ENCODE measurements at places on chromosomes 3 and 15.

DNA sequence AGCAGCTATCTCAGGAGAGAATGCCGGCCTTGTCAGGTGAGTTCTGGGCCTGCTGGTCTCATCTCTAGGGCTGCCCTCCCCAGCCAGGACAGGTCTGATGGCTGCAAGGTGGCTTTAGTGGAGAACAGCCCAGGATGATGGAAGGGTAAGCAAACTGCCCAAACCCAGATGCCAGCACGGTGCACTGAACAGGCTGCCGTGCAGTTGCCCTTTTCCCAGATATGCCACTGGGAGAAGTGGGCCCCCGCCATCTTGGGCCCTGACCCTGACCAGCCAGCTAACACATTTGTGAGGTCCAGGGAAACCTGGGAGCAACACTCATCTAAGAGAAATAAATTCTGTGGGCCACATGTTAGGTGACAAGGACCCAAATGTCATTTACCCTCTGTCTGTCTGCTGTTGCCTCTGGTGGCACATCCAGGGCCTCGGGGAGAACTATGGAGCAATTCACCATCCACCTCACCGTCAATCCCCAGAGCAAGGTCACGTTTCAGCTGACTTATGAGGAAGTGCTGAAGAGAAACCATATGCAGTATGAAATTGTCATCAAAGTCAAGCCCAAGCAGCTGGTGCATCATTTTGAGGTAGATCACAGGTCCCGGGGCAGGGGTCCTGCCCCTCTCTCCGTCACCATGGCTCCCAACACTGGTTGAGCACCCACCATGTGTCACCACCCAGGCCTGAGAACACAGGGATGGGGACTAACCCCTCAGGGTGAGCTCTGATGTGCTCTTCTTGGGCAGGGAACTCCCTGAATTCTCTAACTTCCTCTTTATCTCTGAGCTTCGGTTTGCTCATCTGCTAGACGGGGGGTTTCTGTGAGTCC lies 1.8 kb downstream of the ITIH1 start:
- DNase-seq, result no peak

GRCh38 chr15:26129852-26130251 lies 266.7 kb upstream of the ATP10A start:
- no peak for DNase-seq

DNA sequence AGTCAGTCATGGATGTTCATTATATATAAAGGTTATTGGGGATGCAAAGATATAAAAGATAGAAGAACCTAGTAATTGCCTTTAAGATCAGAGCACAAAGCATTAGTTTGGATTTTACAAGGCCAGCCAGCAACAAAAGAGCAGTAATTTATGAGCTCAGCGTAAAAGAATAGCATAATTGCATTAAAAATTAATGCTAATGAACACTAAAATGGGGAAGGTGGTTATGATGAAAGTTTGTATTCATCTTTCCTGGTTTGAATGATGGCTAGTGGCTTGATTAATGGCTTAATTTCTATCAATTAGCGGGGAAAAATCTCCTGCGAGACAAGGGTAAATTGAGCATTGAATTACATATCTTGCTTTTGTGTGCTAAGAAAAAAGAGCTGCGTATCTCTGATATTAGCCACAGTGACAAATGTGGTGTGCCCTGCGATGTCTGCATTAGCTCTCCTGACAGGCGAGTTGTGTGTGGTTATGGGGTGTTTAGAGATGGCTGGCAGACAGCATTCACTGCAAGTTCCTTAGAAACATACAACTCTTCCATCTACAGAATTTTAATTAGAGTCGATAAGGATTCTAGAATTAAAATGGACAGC lies 42.8 kb upstream of the MLF1 start:
- DNase-seq, result no peak

- no peak for DNase-seq
These were observed 7.4 kb downstream of the SLC38A3 start for GRCh38 chr3:50212502-50212901.

DNA sequence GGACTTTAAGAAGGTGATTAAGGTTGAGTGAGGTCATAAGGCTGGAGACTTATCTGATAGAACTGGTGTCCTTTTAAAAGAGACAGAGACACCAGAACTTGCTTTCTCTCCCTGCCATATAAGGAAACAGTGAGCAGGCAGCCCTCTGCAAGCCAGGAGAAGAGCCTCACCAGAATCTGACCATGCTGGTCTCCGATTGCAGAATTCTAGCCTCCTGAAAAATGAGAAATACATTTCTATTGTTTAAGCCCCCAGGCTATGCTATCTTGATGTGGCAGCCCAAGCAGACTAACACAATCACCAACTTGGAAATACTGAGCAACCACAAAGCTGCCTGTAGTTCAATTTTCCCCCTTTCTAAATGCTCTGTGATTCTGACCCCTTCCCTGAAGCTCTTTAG lies 161.4 kb upstream of the RARB start:
- no peak for DNase-seq

GRCh38 chr3:38563070-38563885 lies 67.1 kb downstream of the EXOG start:
- no peak for DNase-seq

- DNase-seq, result no peak
These were observed 7.1 kb upstream of the AP3S2 start for GRCh38 chr15:89900849-89901248.

GRCh38 chr3:192042116-192042515 lies 581.2 kb downstream of the PYDC2 start:
- DNase-seq, result no peak

All from anterior cingulate cortex (tissue), 58 donors.